ENCODE measurements at places on chromosomes 3 and 15.
A peak's percentile ranks its signal among the peaks of the same experiment; 100 is the strongest.

DNA sequence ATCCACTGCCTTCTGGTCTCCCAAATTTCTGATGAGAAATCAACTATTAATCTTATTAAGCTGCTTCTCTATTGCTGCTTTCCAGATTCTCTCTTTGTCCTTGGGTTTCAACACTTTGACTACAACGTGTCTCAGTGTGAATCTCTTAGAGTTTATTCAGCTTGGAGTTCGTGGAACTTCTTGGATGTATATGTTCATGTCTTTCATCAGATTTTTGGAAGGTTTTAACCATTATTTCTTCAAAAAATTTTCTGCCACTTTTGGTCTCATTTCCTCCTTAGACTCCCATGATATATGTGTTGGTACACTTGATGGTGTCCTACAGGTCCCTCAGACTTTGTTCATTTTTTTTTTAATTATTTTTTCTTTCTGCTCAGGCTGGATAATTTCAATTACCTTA is 36.0 kb downstream of the TICRR start:
- DNase-seq = no peak

DNA sequence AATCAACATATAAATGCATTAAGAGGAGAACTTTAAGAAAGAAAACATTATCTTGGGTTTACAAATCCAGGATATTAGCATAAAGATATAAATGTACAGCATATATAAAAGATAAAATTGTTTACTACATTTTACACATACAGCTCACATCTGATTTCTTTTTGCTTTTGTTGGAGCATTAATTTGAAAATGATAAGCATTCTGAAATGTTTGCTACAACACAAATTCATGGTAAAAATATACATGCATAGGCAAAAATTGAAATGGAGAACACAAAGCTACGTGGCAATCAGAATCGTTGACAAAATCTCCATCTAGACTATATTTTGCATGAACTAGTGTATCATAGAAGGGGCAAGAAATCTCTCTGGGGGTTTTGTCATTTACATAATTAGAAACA is 159.1 kb downstream of the TIGIT start:
- no peak for DNase-seq

- no peak for DNase-seq
Measured at GRCh38 chr15:36106640-36107335, 472.6 kb upstream of the CDIN1 start.

GRCh38 chr3:185397676-185398075 is 34.7 kb downstream of the MAP3K13 start:
- no peak for DNase-seq

DNA sequence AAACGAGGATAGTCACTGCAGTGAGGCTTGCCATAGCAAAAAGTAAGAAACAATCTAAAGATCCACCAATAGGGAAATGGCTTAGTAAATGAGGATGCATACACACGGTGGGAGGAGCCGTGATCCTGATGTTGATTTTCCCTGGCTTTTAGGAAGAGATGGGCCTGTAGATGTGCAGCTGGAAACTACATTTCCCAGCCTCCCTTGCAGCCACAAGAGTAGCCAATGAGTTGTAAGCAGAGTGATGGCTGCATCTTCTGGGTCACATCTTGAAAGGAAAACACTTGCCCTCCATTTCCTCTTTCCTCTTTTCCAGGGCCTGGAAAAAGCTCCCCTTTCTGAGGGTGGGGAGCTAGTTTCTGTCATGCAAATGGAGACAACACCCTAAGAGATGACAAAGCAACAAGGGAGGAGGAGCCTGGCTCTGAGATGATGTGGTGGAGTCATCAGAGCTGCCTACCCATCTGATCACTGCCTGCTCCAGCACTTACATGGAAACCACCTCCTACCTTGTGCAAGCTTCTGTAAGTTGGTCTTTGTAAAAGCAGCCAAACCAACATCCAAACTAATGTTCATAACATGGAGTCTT is 139.1 kb downstream of the TLE3 start:
- DNase-seq = no peak

DNA sequence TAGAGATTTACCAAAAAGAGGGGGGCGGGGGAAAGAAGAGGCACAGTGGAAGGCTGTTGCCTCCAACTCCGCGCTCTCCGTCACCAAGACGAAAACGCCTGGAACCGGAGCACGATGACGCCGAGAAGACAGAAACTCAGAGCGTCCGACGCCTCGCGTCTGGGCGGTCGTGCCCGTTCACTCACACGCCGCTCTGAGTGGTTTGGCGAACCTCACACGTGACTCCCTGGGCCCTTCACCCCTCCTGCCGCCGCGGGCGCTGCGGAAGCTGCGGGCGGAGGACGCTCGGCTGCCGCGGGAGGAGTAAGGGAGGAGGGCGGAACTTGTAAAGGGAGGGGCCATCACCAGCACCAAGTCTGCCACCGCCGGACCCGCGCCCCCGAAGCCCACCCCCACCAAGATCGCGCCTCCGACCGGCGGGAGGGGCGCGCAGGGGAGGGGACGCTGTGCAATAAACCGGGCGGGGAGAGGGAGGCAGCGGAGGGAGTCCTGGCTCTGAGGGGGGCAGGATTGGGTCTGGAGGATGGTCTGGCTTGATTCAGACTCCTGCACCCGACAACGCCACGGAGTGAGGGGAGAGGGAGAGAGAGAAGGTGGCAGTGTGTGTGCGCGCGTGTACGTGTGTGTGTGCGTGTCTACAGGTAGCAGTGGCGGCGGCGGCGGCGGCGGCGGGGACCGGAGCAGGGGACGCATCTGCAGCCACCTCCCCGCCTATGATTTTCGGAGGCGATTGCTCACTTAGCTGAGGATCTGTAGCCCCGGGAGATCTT is 1.9 kb upstream of the NLGN1 start:
- DNase-seq = peak; percentile 91

- DNase-seq = no peak
Measured at GRCh38 chr3:64856106-64856505, 168.3 kb upstream of the ADAMTS9 start.

Measured in NCI-H1417 treated with DMSO at 0.1 percent for 48 hours (cell line).